Non-pigmented ciliary epithelial cell (primary cell): ENCODE measurements at places on chromosomes 3 and 15.

- DNase-seq, result no peak
Observed at GRCh38 chr3:188326968-188327367, 173.0 kb downstream of the LPP start.

- no peak for DNase-seq
Observed at GRCh38 chr3:30475038-30475808, 131.2 kb upstream of the TGFBR2 start.

DNA sequence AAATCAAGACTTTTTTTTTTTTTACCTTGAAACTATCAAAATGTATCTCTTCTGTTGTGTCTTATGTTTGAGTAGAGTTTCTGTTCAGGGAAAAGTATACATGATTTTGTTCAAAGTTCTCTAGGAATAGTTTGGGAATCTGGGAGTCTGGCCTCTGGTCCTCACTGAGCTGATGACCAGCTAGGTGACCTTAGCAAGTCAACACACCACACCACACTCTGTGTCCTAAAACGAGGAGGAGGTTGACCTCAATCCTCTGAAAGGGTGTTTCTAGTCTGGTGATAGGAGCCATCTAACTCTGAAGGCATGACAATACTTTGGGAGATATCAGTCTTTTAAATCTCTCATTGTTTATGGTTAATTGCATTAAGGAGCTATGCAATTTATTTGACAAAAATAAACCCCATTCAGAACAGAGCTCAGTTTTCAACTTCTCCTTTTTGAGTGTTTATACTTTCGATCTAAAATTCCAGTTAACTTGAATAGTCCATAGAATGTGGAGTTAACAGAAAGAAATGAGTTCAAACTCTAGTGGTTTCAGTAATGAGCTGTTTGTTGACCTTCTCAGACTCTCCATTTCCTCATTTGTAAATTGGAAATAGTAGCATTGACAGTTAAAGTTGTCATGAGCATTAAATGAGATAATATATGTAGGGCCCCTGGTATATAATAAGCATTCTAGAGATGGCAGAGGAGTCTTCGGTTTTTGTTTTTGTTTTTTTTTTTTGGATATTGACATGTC, 112.2 kb upstream of the LRRN1 start:
- DNase-seq, result no peak

DNA sequence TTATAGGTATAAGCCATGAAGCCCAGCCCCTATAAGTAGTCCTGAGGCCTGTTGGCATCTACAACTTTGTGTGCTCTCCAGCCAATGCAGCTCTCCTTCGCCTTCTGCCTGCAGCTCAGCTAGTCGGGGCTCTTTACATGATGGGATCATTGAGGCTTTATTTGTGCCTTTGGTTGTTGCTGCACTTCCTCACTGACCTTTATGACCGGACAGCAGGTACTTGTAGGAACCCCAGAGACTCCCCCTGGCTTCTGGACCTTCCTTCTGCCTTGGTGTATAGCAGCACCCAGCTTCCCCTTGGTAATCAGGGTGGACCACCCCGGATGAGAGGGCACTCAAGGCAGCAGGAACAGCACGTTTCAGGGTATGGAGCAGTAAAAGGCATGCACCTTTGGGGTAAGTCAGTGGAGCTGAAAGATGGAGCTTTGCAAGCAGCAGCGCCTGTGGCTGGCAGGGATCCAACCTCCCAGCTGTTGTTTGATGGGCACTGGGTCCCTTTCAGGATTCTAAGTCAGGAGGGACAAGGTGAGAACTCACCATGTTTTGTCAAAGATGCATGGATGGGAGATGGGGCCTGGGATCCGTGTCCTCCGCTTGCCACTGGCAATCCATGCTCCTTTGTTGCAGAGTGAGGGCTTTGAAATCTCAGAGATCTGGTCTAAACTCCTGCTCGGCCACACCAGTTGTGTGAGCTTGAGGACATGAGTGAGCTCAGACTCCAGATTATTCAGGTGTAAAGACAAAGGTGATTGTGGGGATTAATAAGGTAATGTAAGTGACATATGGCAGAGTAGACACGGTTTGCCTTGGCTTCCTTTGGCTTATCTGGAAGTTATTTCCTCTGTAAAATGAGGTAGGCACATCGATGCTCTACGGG, 65.1 kb upstream of the KLF13 start:
- no peak for DNase-seq

DNA sequence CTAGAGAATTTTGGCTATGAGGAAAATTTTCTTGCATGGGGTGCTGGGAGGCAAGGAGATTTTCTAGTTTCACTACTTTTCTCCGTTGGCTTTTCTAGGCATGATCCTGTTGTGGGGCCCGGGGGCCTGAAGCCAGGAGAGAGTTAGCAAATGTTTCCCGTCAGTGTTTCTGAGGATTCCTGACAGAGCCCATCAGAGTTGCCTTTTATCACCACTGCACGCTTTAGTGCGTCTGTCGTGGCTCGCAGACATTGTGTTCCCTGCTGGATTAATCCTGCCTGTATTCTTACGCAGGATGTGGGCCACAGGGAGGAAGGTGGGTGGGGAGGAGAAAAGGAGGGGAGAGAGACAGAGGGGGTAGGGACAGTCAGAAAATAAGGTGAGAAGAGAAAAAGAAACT, 18.1 kb upstream of the BOC start:
- no peak for DNase-seq

DNA sequence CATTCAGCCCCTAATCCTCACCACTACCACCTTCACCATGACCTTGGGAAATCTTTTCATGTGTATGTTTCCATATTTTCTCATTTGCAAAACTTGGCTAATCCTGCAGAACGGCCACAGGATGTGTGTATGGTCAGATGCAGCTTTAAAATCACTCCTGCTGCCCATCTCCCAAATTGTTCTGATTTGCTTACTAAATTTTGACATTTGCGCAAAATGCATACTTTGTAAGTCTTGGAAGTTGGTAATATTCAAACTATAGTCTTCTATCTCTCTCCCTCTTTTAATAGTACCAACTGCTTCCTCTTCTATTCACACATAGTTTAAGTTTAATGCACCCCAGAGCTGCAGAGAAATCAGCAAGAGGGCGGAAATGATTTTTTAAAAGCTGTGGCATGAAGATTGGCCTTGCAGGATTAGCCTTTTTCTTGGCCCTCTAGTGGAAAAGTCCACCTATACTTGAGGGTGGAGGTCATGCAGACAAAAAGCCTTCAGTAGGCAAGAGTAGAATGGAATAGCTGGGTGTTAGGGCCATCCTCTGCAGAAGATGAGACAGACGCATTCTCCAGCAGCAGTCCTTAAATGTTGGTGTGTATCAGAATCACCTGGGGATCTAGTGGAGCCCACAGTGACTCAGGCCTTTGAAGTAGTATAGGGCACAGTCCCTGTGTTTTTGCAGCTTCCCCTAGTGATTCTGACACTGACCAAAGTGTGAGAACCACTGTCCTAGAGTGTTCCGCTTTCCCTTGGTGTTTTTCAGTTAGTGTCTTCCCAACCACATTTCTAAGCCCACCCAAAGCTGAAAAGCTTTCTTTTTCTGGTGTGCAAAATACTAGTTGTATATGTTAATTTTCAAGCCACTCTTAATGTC, 181.7 kb downstream of the CHST2 start:
- no peak for DNase-seq

GRCh38 chr15:68469162-68470048, 37.4 kb upstream of the ITGA11 start:
- DNase-seq, result no peak

DNA sequence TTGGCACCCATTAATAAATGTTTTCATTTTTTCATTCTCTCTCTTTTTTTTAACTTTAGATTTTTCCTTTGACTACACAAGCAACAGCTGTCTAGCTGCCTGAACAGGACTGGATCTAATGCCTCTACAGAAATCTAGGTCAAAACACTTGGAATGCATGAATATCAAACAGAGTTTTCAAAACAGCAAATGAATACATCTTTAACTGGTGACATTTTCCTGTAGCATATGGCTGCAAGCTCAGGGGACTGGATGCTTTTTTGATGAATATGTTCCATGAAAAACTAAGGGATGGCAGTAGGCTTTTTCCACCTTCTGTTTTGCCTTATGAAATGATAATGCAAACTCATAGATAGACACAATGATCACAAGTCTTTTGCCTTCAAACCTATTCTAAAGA, 661.7 kb downstream of the MCTP2 start:
- no peak for DNase-seq

DNA sequence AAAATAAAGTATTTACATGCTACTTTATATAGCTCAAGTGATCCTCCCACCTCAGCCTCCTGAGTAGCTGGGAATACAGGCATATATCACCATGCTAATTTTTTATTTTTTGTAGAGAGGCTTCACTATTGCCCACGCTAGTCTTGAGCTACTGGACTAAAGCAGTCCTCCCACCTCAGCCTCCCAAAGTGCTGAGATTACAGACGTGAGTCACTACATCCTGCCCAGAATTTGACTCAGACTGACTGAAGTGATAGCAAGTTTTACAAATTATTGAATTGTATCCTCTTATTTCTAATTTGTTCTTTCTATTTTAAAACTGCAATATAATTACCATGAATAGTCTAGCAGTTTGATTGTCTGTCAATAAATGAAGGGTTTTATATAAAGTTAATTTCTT, 210.3 kb upstream of the CGNL1 start:
- no peak for DNase-seq

- DNase-seq, result no peak
Observed at GRCh38 chr3:197168063-197168462, 130.3 kb downstream of the DLG1 start.
